ENCODE measurements at places on chromosomes 1 and 21.

GRCh38 chr21:46194374-46195334 lies 10.4 kb upstream of the SPATC1L start:
- DNase-seq = no peak

DNA sequence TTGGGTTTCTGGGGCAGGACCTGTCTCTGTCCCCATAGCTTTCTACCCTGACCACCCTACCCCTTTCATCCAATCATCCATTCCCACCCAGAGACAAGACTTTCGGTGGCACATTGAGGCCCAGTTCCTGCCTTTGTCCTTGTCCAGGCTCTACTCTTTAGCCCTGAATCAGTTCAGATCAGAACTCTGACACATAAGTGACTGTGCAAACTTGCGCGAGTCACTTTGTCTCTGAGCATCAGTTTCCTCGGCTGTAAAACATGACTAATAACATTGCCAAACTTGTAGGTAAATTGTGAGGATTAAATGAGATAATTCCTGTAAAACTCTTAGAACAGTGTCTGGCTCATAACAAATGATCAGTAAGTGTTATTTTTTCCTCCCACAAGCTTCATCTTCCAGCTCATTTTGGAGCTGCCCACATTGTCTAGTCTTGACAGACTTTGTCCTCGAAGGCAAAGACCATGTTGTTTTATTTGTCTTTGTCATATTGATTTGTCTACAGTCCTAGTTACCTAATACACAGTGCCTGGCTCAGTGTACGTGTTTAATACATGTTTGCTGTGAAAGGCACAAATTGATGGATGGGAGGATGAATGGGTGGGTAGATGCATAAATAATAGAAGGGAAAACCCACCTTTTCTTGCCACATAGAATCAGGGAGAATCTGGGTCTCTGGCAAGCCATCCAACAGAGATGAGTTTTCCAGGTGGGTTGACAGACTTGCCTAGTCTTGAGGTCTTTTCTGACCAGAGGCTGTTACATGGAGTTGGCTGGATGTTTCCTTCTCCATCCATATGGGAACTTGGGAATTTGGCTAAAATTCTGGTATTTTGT lies 262.9 kb downstream of the OMA1 start:
- no peak for DNase-seq

GRCh38 chr1:183024317-183025009 lies 1.2 kb downstream of the LAMC1 start:
- DNase-seq = no peak

- DNase-seq = no peak
These were observed 8.0 kb downstream of the NDUFS5 start for GRCh38 chr1:39034114-39034654.

DNA sequence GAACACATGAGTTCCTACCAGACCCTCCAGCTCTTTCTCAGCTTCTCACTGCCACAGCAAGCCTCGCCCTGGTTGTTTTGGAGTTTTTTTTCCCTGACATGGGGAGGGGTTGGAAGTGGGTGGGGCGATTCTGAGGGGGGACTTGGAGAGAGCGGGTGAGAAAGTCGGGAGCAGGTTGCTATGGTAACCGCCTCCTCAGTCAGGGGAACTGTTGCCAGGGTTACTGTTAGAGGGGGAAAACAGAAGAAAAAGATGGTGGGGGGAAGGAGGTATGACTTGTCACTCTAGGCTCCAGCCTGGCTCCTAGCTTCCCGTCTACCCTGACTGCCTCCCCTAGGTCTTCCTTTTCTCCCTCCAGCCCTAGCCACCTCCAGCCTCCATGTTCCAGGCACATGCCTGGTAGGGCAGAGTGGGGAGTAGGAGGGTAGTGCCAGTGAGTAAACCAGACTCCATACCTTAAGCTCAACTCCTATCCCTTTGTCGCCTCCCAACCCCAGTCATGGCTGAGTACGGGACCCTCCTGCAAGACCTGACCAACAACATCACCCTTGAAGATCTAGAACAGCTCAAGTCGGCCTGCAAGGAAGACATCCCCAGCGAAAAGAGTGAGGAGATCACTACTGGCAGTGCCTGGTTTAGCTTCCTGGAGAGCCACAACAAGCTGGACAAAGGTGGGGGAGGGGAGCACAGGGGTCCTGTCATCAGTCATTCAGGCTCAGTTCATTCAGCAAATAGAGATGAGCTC lies 6.0 kb downstream of the PEA15 start:
- DNase-seq = no peak

DNA sequence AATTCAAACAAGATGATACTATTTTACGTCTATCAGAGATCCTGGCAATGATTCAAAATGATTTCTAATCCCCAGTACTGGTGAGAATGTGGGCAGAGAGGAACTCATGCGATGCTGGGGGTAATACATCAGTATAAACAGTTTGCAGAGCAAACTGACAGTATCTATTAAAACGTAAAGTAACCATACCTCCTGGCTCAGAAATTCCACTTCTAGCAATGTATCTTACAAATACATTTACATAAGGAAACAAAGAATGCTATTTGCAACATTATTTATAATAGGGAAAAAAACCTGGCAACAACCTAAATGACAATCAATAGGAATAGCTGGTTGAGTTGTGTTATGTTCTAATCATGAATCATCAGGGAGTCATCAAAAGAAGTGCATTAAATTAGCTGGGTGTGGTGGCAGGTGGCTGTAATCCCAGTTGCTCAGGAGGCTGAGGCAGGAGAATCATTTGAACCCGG lies 15.9 kb downstream of the RCAN1 start:
- DNase-seq = no peak

DNA sequence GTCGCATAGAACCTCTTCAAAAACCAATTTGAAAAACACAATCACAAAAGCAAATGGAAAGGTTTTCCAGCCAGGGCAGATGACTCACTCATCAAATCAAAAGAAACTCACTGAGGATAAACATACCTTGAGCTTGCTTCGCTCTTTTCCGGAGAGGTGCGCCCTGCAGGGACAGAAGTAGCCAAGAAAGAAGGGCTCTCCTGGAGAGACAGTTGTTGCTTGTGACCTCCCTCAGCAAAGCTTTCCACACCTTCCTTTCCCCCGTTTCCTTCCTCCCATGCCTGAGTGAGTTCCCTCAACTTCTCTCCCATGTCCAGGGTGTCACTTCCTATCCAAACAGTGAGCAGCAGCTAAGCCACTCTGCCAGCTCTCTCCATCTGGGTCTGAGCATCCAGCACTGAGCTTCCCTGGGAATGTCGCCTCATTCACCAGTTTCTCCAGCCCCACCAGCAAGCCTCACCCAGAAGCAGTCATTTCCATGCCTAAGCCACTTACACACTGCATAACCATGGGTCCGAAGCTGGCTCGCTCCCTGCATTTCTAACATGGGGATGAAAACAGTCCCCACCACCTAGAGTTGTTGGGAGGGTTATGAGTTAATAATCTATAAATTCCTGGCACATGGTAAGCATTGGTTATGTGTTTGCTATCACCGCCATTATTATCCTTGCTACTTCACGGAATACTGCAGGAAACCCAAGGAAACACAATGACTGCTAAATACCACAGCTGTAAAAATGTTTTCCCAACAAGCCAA lies 75.0 kb downstream of the PTPN14 start:
- no peak for DNase-seq

GRCh38 chr1:169739980-169740379 lies 6.1 kb upstream of the SELE start:
- DNase-seq = no peak

DNA sequence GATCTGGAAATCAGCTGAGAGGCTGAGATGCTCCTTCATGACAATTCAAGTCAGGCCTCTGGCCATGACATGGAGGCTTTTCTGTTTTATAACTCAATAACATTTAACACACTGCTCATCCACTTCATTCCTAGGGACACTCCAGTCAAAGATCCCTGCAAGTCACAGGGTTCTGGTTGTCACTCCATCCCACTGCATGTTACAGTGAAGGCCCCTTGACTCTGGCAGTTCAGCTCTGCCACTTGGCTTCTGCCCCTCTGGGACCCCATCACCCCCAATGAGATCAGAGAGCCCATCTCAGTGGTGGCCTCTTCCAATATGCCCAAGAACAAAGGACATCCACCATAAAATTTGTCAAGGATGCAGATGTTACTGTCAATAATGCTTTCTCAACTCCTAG lies 10.0 kb upstream of the FAM110D start:
- DNase-seq = no peak

DNA sequence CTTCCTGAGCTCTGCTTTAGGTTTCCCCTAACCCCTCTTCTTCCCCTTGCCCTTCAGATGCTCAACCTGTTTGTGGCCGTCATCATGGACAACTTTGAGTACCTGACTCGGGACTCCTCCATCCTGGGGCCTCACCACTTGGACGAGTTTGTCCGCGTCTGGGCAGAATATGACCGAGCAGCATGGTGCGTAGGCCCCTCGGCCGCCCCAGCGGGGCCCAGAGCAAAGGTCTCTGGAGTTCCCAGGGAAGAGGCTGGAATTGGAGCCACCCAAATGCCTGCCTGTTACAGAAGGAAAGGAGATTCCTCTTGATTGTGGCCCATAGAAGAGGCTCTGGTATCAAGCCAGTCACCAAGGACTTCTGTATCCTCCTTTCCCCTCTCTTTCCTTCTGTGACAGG lies 285.5 kb downstream of the ZNF648 start:
- no peak for DNase-seq

GRCh38 chr21:46099476-46099875 lies 1.6 kb downstream of the COL6A2 start:
- DNase-seq = no peak

DNA sequence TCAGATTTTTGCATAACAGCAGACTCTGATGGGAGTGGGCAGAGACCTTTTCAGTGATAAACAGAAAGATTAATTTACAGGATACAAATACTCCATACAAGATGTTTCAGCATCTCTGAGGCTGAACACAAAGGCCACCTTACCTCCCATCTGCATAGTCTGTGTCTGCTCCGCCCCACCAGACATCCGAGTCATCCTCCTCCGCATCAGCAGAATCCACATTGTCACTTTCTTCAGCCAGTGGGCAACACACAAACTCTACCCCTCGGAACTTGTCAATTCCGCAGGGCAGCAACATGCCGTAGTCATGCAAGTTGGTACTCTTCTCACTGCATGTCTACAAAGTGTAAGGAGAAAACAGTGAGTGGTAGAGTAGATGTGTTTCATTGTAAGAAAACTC lies 119.7 kb downstream of the APP start:
- no peak for DNase-seq

- no peak for DNase-seq
These were observed 36.0 kb upstream of the COL6A2 start for GRCh38 chr21:46061950-46062349.

DNA sequence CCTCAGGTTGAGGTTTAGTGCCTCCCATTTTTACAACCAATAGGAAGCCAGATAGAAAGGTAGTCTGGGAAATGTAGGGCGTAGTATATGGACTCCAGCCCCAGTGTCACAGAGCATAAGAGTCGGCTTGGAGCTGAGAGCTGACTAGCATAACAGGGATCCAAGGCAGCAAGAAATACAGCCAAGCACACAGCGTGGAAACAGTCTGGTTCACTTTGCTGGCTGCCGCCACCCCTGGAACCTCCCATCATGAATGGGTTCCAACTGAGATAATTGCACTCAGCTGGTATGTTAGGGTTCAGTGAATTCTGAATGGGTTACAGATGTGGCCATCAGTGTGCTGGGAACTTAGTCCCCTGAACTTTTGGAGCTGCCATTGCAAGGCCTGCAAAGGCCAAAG lies 76.7 kb upstream of the GPR88 start:
- DNase-seq = no peak

DNA sequence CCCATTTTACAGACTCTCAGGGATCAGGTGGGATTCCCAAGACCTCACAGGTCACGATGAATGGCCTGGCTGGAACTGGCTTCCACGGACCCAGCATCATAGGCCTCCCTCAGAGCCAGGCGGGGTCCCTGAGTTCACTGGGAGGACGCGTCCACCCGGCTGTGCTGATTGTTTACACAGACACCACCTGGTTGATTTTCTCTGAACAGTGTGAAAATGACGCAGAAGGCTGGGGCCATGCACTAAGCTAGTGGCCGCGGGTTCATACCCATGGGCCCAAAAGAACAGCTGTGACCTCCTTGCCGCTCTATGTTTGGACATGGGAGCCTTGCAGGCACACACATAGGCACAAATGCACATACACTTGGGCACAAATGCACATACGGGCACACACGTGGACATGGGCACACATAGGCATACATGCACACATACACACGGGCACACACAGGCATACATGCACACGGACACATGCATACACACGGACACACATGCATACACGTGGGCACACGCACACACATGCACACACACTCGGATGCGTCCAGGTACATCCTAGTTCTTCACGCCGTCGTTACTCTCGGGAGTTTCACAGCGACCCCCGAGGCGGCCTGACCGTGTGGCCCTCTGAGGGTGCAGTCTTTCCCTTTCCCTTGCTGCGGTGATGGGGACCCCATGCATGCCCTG lies 23.2 kb downstream of the CSTB start:
- no peak for DNase-seq
